ENCODE measurements at places on chromosomes 6 and 20.

- DNase-seq = no peak
Measured at GRCh38 chr6:161233986-161234661, 39.7 kb downstream of the AGPAT4 start.

- no peak for DNase-seq
Measured at GRCh38 chr20:11429889-11430519, 487.7 kb upstream of the BTBD3 start.

- no peak for DNase-seq
Measured at GRCh38 chr6:116572162-116572561, 858 bp downstream of the RWDD1 start.

DNA sequence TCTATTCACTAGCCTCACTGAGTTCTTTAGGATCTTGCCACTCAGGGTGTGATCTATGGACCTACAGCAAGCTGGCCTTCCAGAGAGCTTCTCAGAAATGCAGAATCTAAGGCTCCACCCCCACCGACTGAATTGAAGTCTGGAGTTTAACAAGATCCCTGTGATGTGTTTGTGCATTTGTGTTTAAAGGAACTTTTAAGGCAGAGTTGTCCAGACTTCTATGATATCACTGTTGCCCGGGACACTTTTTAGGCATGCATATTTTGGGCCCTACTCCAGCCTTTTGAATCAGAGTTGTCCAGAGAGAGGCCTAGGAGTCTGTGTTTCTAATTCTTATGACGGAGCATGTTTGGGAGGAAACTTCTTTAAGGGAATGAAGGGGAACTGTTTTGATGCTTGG is 232.3 kb downstream of the QKI start:
- no peak for DNase-seq

DNA sequence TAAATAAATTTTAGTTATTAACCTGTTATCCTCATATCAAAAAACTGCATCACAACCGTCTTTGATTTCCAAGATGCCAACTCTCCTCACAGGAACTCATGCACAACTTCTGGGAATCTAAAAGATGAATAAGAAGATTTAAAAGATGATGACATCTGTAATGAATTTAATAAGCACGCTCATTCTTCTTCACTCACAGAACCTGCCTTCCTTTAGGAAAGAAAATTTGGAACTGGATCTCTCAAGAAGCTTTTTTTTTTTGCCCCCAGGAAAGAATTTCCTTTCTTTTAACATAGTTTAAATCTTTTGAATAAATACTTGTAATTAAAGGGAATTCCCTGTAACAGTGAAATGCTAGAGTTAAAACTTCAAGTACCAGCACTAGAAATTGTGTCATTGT is 161.5 kb downstream of the HIVEP2 start:
- DNase-seq = no peak

Measured in GM23338 (cell line).